Fibroblast of skin of right biceps (primary cell): ENCODE measurements at places on chromosomes 6 and 20.
A peak's percentile ranks its signal among the peaks of the same experiment; 100 is the strongest.

DNA sequence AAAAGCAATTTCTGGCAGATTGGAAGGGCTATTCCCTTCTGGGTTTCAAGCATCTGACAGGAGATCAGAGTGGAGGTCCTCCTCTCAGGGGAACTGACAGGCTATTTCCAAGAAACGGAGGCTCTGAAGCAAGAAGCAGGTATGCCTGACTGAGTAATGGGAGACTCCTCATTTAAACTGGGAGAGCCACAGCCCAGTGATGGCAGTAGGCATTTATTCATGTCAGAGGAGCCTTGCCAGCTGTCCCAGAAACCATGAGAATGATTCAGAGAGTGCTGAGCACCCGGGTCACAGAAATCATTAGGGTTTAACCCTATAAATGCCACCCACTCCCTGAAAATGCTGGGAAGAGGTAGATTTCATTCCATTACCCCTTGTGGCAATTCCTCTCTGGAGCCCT, 247.5 kb upstream of the RNF217 start:
- DNase-seq = no peak

GRCh38 chr20:14790771-14791620, 453.6 kb upstream of the FLRT3 start:
- DNase-seq = peak; percentile 78

DNA sequence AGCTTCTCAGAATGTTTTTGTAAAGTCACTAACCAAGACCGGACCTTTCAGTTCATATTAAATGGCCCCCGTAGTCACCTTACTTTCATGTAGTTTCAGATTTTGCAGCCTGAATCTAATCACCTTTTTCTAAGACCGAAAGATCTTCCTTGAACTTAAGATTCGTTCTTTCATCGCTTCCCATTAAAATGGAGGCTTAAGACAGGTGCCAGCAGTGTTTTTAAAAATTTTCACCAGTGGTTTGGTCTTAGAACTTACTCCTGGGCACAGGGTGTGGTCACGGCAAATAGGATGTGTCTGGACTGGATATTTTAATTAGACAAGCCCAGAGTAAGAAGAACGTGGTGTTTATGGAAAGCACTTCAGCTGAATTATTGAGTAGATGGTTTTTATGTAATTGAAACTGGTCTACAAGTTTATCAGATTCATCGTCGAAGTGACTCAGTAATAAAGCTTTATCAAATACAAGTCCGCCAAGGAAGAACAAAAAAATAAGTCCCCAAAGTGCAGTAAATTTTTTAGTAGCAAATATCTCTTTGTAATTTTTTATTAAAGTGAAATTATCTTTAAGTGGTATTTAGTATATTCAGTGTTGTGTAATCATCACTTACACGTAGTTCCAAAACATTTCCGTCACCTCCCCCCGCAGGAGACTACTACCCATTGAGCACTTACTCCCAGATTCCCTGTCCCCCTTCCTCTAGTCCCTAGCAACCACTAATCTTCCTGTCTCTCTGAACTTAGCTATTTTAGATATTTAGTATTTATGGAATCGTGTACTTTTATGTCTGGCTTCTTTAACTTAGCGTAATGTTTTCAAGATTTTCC, 868 bp downstream of the SRSF3 start:
- peak; percentile 68 for DNase-seq

DNA sequence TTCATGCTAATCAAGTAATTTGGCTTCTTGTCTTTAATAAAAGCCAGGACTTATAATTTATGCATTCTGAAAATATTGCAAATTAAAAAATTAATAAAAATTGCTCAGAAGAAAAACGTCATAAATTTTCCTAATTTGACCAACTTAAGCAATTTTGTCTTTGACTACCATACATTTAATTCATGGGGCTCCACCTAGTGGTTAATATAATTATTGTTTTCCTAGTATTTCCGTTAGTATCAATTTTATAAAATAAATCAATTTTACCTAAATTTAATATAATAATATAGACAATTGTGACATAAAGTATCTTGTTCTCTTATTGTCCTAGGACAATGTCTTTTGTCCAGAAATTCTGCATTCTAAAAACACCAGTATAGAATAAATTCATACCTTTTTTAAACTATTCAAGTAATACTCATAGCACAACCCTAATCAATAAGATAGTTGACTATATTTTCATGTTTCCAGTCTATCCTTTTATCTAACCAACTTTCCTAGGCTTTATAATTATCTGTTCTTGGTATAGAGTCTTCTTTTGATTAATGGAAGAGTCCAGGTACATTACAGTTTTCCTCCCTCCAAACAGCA, 319.9 kb downstream of the TRDN start:
- peak; percentile 2 for DNase-seq

DNA sequence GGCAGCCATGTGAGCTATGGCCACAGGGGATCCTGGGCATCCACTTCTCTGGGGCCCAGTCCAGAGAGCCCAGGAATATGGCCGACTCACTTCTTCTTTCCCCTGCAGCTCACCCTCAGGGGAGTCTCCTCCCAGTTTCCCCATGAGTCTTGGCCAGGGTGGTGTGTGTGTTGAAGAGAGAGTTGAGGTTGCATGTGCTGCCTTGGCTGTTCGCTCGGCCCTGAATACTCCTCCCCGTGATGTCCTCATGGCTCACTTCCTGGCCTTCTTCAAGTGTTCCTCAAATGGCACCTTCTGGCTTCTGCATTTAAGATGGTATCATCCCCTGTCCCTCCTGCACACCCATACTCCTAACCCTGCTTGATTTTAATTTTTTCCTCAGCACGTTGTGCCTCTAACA, 3.2 kb upstream of the TREML1 start:
- no peak for DNase-seq

- no peak for DNase-seq
Observed at GRCh38 chr20:21280522-21281016, 22.6 kb upstream of the XRN2 start.

DNA sequence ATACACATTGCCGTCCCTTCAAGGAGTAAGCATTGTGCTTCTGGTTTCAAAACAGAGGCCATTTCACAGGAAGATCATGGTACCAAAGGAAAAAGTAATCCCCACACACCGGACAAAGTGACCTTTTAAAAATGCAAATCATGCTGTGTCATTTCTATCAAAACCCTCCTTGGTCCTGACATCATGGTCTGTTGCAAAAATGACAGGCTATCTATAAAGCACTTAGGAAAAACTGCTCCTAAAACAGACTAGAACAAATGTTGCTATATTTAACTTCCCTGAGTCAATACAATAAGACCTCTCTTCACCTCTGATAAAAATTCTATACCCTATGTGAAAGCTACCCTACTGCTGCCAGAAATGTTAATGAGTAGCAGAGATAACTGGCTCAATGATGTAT, 353.6 kb upstream of the RUNX2 start:
- no peak for DNase-seq

GRCh38 chr6:85172161-85172560, 277.7 kb upstream of the NT5E start:
- no peak for DNase-seq

GRCh38 chr6:68649669-68650068, 14.6 kb downstream of the ADGRB3 start:
- no peak for DNase-seq

- DNase-seq = no peak
Observed at GRCh38 chr6:20939161-20939775, 405.0 kb downstream of the CDKAL1 start.

GRCh38 chr6:73791336-73791735, 95.3 kb downstream of the CD109 start:
- DNase-seq = no peak

GRCh38 chr6:4210629-4211419, 75.4 kb upstream of the ECI2 start:
- DNase-seq = peak; percentile 45

GRCh38 chr20:60788070-60788469, 464.0 kb upstream of the CDH4 start:
- no peak for DNase-seq

GRCh38 chr6:11258260-11259237, 26.1 kb upstream of the NEDD9 start:
- peak; percentile 35 for DNase-seq

DNA sequence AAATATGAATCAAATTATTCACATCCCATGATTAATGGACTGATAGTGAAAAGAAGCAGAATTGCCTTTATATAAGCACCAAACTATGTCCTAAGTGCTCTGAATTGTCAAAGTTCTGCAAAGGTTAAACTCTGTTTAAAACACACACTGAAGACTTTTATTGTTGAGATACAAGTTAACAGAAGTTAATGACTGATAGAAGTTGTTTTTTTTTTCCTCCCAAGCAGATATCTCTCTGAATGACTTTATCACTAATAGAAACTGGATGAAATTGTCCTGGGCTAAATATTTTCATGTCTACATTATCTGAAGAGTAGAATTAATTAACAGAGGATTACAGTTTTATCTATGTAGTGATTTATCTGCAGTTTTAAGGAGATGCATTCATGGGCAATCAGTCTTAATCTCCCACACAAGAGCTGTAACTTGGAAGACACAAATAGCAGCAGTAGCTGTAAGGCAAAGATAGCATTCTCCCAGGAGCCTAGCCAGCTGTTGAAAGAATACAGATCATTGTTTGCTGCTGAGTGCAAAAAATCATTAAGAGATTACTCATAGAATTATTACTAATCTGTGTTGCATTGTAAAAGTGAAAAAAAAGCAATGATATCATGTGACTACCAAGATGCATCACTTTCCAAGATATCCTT, 49.9 kb downstream of the BMP5 start:
- peak; percentile 64 for DNase-seq

DNA sequence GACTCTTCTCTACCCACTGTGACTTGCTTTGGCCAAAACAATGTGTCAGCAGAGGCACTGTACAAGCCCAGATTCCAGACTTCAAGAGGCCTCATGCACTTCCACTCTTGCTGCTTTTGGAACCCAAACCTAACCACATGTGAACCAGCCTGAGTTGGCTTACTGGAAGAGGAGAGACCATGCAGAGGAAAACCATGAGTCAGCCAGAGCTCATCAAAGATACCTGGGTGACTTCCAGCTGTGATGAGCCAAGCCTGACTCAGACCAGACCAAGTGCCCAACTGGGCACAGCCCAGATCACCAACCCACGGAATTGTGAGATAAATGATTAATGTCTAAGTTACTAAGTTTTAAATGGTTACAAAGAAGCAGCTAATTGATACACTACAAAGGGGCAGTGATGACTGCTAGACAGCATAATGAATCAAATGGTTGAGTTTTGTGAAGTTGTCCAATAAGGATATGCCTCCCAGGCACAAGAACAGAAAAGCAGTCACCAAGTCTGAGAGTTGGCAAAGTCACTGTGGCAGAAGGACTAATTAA, 16.2 kb upstream of the BEND6 start:
- DNase-seq = peak; percentile 99

DNA sequence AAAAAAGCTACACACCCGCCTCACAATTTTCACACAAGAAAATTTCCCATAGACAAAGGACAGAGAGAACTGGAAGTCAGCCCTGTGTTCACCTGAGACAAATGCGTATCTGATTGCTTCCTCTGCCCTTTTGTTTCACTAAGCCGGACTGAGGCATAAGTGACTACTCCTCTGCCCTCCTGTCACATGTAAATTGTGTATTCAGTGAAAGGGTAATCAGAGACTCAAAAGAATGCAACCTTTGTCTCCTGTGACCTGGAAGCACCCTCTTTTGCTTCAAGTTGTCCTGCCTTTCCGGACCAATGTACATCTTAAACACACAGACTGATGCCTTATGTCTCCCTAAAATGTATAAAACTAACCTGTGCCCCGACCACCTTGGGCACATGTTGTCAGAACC, 483.8 kb upstream of the EYS start:
- DNase-seq = no peak

DNA sequence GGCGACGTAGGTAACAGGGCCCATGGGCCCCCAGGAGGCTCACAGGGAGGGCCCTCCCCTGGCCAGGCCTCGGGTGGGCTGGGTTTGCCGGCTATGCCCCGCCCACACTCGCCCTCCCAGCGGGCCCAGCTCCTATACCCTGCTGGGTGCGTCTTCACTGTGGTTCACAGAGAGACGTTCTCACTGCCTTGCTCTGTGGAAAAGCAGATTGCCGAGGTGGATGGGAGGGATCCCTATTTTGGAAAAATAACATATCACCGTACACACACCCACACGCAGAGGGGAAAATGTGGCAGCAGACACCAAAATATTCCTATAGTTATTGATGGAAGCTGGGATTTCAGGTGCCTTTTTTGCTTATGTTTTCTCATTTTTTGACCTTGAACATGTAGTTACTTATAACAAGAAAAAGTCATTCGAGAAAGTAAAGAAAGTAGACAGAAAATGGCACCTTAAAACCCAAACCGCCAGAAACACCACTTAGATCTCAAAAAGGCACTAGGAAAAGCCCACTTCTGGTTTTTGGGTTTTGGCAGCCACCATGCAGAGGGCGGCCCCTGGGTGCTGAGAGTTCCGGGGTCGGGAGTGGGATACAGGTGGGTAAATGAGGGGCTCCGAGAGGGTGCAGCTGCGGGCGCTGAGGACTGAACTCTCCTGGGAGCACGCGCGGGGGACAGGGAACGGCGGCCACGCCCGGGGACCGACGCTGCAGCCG, 49.4 kb downstream of the TMEM242 start:
- peak; percentile 27 for DNase-seq

DNA sequence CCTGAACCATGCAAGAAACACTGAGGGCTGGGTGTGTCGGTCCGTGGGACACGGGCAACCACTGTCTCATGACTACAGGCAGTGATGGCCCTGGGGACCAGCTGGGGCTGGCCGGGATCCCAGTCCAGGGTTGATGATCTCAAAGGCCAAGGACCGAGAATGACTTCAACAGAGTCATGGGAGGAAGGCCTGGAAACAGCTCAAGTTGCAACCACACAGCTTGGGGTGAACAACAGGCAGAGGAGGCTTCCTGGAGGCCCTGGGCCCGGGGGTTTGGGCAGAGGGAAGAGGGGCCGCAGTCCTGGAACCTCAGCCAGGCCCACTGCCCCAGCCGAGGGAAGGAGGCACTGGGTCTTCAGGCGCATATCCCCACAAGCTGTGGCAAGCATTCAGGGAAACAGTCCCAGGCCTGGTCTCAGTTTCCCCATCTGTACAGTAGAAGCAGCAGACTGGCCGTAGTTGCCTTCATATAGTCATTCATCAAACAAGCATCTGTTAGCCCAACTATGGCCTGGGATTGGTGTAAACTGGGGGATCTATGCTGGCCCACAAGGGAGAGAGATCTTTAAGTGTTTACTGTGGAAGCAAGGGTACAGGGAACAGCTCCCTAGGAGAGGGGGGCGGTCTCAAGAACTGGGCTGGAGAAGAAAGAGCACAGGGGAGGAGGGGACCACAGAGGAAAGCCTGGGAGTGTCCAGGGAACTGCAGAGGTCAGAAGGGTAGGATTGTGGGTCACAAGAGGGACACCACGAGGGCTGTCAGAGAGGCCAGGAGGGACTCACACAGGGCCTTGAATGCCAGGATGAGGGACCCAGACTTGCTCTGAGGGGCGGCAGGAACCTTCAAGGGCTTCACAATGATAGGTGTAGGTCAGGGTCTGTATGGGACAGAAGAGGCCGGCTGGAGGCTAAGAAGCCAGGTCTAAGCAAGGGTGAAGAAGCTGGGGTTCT, 2.1 kb downstream of the MYL9 start:
- peak; percentile 65 for DNase-seq
